ENCODE measurements at places on chromosomes 12 and 14. TPM values are rescaled to one million over a fixed set of nuclear protein-coding genes. Genes with fewer than 3 reads are reported as not detected.

DNA sequence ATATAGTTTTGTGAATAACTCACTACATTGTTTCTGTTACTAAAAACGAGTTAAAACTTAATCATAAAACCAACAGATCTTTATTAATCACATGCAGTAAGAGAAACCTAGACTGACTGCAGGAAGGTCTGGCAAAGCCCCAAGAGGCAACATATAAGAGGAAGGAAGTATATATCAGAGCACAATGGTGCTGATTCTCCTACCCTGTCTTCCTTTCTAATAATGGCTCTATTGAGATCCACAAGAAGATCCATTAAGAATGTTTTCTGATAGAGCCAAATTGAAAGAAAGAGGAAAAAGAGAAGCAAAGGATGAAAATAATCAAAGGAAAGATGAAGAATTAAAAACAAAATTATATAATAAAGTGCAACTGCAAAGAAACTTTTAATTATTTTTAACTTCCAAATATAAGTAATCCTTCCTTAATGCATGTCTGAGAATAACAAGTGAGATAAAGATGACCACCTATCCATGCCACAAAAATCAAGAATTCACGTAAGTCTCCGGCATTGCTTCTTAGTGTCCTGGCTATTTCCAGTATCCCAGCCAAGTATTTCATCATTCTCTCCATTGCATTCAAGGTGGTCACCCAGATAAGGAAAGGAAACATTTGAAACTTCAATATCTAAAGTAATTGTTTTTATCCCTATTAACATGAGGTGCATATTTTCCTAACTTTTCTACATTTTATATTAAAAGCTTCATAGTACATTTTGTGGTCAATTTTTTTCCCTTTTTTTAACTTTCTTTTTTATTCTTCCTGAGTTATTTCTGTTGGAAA, 62.2 kb downstream of the SOX5 start:
- no peaks in the 10 kb centered on the region for H3K36me3 ChIP-seq
- no peak for DNase-seq
- H3K27me3 ChIP-seq: no peaks in the 10 kb centered on the region
- H3K4me1 ChIP-seq: no peaks in the 10 kb centered on the region

DNA sequence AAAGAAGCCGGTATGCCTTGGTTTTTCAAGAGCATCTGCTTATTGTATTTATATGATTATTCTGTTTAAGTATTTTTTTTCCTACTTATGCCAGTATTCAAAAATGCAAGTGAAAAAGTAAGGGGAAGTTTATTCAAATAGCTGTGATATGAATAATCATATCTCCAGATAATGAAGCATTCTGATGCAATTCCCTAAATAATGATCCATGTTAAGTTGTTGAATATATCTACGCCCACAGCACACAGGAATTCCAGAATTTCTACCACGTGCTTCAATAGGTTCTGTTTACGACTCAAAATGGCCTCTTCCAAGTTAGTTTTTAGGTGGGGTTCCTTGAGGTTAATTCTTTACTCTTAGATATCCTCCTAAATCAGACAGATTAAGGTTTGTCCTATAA, 208.3 kb downstream of the NAV3 start:
- no peak overlapping the region for H3K27ac ChIP-seq
- H3K4me1 ChIP-seq: no peaks in the 10 kb centered on the region
- no peaks in the 10 kb centered on the region for H3K36me3 ChIP-seq
- no peak overlapping the region for H3K4me3 ChIP-seq
- no peak for DNase-seq

GRCh38 chr12:5138845-5139244, 95.2 kb downstream of the KCNA5 start:
- no peaks in the 10 kb centered on the region for H3K4me1 ChIP-seq
- peaks cover 9% of the 10 kb centered on the region for H3K27me3 ChIP-seq
- H3K27ac ChIP-seq: no peak overlapping the region
- H3K4me3 ChIP-seq: no peak overlapping the region

DNA sequence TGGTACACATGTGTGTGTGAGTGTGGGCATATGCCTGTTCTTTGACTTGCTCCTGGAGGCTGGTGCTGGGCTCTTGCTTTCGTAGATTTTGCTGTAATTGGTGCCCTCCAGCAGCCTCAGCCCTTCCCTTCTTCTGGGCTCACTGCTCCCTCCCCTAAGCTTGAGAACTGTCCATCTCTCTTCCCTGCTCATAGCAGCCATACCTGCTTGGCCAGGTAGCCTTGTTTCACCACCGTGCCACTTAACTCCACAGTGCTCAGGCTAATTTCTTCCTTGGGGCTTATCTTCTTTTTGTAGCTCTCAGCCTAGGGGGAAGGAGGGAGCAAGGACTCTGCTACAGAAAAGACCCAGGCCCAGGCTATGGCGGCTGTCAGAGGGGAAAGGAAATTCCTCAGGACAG, 19.8 kb downstream of the PLEK2 start:
- no peak for DNase-seq
- H3K36me3 ChIP-seq: peaks cover 4% of the 10 kb centered on the region
- H3K4me3 ChIP-seq: no peak overlapping the region
- H3K4me1 ChIP-seq: peaks cover 7% of the 10 kb centered on the region
- H3K27me3 ChIP-seq: no peaks in the 10 kb centered on the region

- H3K27me3 ChIP-seq: no peaks in the 10 kb centered on the region
- H3K4me3 ChIP-seq: no peak overlapping the region
- no peaks in the 10 kb centered on the region for H3K36me3 ChIP-seq
- no peak for DNase-seq
- no peak overlapping the region for H3K27ac ChIP-seq
These were observed 550.3 kb downstream of the FOXG1 start for GRCh38 chr14:29316936-29317335.

DNA sequence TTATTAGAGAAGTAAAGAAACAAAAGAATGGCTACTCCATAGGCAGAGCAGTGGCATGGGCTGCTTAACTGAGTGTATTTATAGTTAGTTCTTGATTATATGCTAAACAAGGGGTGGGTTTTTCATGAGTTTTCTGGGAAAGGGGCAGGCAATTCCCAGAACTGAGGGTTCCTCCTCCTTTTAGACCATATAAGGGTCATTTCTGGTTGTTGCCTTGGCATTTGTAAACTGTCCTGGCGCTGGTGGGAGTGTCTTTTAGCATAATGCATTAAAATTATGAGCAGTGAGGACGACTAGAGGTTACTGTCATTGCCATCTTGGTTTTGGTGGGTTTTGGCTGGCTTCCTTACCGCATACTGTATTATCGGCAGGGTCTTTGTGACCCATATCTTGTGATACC, 40.1 kb downstream of the CCDC60 start:
- peaks cover 4% of the 10 kb centered on the region for H3K27me3 ChIP-seq
- H3K36me3 ChIP-seq: no peaks in the 10 kb centered on the region
- no peaks in the 10 kb centered on the region for H3K4me1 ChIP-seq
- H3K27ac ChIP-seq: no peak overlapping the region
- no peak overlapping the region for H3K4me3 ChIP-seq
- no peak for DNase-seq

DNA sequence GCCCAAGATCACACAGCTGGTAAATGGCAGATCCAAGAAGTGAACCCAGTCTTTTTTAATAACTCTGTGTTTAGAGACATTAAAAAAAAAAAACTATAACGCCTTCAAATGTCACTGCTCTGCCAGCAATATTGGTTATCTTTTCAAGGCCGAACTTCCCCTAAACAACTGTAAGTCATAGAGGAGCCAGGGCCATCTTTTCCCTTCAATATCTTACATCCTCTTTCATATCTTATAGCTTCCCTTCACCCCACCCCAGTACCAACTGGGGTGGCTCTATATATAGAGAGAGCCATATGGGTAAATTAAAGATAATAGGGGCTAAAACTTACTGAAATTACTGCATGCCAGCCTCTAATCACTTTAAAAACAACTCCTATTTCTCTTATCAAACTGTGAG, 100.2 kb downstream of the STAB2 start:
- no peak for DNase-seq
- no peaks in the 10 kb centered on the region for H3K4me1 ChIP-seq
- H3K27me3 ChIP-seq: peaks cover 12% of the 10 kb centered on the region
- no peaks in the 10 kb centered on the region for H3K36me3 ChIP-seq
- H3K27ac ChIP-seq: no peak overlapping the region

- peak overlapping the region; percentile 56 for H3K27ac ChIP-seq
- no peak for DNase-seq
- no peak overlapping the region for H3K4me3 ChIP-seq
These were observed 4.3 kb downstream of the MBIP start for GRCh38 chr14:36316131-36316530.

DNA sequence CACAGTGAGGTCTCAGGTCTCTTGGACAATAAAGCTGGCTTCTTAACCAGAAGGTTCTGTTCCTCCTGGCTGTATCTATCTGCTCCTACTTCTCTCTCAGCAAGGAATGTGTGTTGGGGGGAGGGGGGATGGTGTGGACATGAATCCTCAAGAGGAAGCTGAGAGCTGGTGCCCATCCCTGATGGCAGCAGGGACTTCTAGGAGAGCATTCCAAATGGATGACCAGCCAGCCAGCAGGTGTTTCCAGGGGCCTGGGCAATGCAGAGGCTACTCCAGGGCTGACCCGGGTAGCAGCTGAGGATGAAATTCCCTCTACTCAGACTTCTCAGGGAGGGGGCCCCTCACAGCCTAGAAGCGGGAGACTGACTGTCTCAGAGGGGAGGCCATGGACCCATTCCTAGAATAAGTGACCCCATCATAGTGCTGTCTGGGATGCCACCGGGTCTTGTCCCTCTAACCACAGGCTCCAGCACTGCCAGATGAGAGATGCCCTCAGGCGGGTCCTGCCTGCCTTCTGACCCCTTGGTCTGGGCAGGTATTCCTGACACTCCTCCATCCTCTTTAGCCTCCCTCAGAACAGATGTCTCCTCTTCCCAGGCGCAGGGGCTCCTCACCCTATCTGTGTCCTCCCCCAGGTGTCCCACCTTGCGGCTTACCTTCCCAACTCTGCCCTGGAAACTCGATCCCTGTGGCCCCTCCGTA, 1.2 kb downstream of the RAB15 start:
- no peaks in the 10 kb centered on the region for H3K27me3 ChIP-seq
- H3K4me3 ChIP-seq: peak overlapping the region; percentile 68
- DNase-seq: no peak
- no peaks in the 10 kb centered on the region for H3K36me3 ChIP-seq
- peak overlapping the region; percentile 51 for H3K27ac ChIP-seq

DNA sequence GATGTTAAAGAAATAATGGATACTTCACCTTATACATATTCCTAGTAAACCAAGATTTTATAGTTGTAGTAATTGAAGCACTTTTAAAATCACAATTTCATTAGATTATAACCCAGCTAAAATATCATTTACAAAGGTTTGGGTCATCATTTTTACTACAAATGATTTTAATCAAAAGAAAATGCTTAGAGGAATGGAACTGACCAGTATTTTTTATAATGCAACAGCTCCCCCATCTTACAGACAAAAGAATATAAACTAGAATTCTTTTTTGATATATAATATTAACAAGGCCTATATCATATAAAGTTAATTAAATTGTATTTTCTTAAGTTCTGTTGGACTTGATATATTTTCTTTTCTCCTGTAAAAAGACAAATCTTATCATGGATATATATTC, 20.4 kb upstream of the LRFN5 start:
- H3K4me3 ChIP-seq: no peak overlapping the region
- H3K4me1 ChIP-seq: no peaks in the 10 kb centered on the region
- H3K36me3 ChIP-seq: no peaks in the 10 kb centered on the region
- no peak overlapping the region for H3K27ac ChIP-seq
- no peak for DNase-seq

- no peak for DNase-seq
- no peaks in the 10 kb centered on the region for H3K4me1 ChIP-seq
- H3K27ac ChIP-seq: no peak overlapping the region
These were observed 68.8 kb upstream of the MDGA2 start for GRCh38 chr14:47744155-47744554.

GRCh38 chr14:71328183-71328582, 420.9 kb downstream of the PCNX1 start:
- no peak overlapping the region for H3K4me3 ChIP-seq
- peaks cover 81% of the 10 kb centered on the region for H3K4me1 ChIP-seq
- H3K27me3 ChIP-seq: no peaks in the 10 kb centered on the region
- no peak for DNase-seq

DNA sequence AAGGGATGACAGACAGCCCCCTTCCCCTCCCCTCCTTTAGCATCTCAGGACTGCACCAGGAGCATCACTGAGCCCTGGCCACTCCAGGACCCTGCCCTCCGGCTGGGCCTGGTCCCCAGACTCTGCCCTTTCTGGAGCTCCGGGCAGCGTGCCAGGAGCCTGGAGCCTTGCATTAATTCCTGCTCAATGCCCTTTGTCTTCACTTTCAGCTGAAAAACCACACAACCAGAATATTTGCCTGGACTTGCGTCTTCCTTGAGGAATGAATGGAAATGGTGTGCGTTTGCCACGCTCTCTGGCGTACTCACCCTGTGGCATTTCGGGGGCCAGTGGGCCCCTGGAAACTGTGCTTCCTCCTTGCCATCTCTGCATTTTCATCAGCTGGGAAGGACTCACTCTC, 8.5 kb upstream of the RFLNA start:
- H3K4me3 ChIP-seq: no peak overlapping the region
- H3K27ac ChIP-seq: no peak overlapping the region
- DNase-seq: no peak
- H3K27me3 ChIP-seq: peaks cover 17% of the 10 kb centered on the region
- H3K4me1 ChIP-seq: no peaks in the 10 kb centered on the region
- H3K36me3 ChIP-seq: no peaks in the 10 kb centered on the region

GRCh38 chr14:104392396-104393198, 187.0 kb upstream of the C14orf180 start:
- peaks cover 68% of the 10 kb centered on the region for H3K4me1 ChIP-seq
- no peak for DNase-seq
- H3K4me3 ChIP-seq: no peak overlapping the region
- no peaks in the 10 kb centered on the region for H3K27me3 ChIP-seq
- no peaks in the 10 kb centered on the region for H3K36me3 ChIP-seq

Gene C12orf54
- total RNA-seq: not detected

Gene PRPH
- not detected for total RNA-seq

Gene NUP37
- 100 TPM for total RNA-seq

Gene RNASE1
- not detected for total RNA-seq

Gene CD27
- 85.4 TPM for total RNA-seq

Gene CCDC38
- not detected for total RNA-seq

Gene CCDC177
- total RNA-seq: not detected

Gene OR4E2
- not detected for total RNA-seq

Gene TAS2R10
- not detected for total RNA-seq

All from activated CD4-positive, alpha-beta T cell treated with anti-CD3 and anti-CD28 coated beads for 36 hours (primary cell).